ENCODE measurements at places on chromosomes 6 and 20.

GRCh38 chr6:50062051-50062450, 12.3 kb upstream of the DEFB112 start:
- no peak for DNase-seq

DNA sequence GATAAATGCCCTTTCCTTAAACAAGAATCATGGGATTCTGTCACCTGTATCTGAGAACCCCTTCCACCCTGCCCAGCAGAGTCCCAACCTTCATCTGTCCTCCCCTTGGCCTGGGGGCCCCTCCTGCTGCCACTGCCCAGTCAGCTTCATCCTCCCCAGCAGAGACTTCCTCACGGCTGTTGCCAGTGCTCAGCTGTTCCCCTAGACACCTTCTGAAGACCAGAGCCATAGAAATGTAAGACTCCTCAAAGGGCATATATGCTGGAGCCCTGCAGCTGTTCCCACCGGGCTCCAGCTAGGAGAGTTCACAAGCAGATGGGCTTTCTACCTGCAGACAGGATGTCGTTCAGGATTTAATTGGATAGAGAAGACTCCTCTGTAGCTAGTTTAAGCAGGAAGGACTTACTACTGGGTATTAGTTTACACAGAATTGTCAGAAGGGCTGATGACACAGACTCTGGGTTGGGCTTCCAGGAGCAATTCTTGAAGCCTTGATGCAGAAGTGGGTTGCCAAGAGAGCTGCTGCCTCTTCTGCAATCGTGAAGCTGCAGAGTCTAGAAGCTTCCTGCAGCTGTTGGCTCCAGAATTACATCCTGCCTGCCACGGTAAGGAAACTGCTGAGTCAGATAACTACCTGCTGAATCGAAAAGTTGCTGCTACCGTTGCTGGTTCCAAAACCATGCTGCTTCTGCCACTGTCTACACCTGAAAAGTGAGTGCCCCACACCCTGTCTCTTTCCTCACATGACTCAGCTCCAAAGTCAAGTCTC, 57.1 kb upstream of the MLN start:
- DNase-seq: no peak

- DNase-seq: peak; percentile 30
Observed at GRCh38 chr6:118494091-118494490, 54.0 kb upstream of the PLN start.

DNA sequence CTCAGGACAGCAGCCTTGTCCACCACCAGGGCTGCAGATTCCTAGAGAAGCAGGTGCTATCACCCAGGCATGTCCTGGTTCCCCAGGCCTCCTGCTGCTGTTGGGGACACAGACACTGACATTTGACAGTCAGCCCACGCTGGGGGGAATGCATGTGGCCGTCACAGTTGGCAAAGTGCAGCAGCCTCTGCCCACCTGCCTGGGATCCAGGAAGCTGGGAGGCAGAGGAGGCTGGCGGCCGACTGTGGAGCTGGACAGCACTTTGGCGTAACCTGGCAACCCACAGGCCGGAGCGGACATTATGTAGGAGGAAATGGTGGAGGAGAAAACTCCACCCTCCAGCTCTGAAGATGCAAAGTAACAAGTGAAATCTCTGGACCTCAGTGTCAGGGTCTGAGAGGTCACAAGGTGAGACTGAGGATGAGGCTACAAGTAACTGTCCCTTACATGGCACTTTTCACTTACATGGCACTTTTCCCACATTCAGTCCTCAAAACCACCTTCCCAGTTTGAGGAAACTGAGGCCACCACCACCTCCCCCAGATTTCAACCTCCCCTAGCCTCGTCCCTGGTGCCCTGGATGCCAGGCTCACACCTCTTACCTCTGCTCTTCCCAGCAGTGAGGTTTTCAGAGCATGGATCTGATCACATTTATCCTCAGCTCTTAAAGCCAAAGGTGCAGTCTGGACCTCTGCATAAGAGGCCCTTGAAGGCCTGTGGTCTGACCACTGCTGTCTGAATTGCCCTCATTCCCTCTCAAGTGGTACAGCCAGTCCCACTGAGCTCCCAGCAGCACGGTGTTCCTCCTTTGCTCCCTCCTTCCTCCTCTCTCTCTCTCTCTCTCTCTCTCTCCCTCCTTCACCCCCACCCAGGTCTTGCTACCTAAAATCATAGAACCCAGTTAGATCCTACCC, 8.7 kb downstream of the MAP1LC3A start:
- DNase-seq: no peak

DNA sequence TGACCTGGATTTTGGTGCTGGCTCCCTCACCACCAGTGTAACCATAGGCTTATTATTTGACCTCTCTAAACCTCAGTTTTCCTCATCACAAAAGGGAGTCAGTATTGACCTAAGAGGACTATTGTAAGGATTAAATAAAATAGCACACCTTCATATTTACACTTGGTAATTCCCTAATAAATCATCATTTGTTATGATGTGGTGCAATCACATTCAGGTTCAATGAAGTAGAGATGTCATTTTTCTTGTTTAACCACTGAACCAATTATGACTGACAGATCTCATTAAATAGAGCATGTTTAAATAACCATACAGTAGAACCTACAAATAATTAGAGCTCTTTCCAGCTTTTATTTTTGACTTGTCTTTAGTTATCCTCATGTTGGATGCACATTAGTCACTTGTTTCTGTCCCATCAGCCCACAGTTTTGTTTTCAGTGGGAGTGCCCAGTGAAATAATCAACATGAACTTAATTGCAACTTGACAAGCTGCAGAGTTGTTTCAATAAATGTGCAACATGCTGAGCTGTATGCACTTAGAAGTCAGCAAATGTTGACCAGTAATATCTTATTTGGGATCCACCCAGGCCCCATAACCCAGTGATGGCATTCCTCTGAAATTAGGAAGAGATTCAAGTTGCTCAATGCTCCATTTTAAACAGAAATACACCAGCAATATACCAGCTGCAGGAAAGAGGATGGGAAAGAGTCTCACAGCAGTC, 451.7 kb upstream of the MARCKS start:
- DNase-seq: no peak

DNA sequence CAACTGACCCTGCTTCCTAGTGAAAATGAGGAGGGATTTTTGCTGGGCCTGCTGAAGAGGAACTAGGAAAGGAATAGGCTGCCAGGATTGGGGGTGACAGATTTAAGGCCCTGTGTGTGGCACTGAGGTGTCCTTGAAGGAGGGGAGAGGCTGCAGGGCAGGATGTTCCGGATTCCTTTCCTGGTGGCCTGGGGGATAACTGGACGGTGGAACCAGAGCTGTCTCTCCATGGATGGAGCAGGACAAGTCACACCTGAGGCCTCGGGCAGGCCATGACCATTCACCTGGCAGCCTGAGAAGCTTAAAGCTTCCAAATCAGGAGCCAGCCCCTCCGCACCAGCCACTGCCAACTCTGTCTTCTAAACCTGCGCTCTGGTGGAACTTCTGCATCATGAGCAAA, 56.0 kb upstream of the SLC22A23 start:
- no peak for DNase-seq

DNA sequence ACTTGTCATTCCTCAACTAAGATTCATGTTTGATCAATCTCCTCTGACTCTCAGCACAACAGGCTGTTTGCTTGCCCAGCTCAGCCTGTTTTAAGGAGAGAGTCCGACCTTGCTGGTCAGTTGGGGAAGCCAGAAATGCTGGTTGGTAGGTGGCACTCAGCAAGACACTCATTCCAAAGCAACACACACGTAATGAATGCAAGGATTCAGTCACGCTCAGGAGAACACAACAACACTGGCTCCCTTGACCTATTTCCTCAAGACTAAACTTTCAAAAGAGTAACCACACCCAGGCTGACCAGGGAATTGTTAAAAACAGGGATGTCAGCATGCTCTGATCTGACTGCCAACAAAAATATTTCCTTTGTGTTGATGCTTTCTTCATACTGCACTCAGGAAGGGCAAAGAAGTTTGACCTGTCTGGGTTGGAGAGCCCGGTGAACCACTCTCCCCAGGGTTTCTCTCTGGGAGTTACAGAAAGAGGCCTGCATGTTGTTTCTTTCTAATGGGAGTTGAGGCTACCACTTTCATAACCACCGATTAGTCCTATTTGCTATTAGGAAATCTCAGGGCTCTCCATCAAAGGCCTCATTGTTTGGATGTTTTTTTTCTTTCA, 25.6 kb upstream of the PREP start:
- DNase-seq: peak; percentile 69

GRCh38 chr6:16331384-16332174, 93.2 kb downstream of the GMPR start:
- DNase-seq: peak; percentile 92

- no peak for DNase-seq
Observed at GRCh38 chr6:43393602-43394001, 24.2 kb upstream of the ZNF318 start.

DNA sequence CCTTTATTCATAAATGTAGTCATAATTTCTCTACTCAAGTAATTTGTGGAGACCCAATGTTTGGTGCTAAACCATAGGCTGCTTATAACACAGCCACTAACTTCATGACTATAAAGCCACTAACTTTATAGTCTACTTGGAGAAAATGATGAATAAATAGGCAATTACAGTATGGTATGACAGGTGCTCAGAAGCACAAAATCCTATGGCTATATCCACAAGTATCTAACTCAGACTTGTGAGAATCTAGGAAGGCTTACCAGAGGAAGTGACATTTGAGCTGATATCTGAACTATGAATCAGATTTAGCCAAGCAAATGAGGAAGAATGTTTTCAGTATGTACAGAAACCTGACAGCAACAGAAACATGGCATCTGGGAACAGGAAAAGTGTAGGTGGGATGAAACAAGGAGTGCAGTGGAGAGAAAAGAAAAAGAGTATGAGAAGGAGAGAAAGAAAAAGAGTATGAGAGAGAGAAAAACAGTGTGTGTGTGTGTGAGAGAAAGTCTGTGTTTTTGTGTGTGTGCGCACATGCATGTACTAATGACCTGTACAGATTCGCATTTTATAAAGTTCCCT, 59.9 kb downstream of the REV3L start:
- no peak for DNase-seq

- DNase-seq: no peak
Observed at GRCh38 chr6:168105813-168106632, 27.0 kb upstream of the FRMD1 start.

GRCh38 chr20:17693444-17694001, 6.2 kb upstream of the BANF2 start:
- DNase-seq: peak; percentile 83

DNA sequence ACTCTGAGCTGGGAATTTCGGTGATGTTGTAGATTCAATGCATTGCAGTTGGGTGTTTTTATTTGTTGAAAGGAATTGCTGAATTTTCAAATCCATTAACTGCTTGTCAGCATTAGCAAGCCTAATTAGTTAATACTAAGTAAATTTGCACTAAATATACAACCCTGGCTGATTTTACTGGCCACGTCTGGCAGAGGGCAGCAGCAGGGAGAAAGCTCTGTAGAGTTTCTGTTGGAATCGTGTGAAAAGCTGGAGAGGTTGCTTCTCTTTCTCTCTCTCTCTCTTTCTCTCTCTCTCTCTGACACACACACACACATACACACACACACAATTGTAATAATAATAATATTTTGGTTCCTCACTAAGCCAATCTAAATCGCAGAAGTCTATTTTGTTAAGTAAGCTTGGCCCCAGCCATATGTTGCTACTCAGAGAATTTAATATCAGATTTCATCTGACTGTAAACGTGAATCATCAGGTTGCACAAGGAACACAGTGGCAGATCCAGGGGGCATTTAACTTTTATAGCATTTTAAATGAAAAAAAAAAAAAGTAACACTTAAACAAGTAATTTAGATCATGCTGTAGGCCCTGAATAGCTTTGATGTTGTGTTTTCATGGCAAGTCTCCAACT, 289.5 kb downstream of the ESR1 start:
- DNase-seq: peak; percentile 32

GRCh38 chr6:159461266-159461665, 231.8 kb downstream of the SOD2 start:
- DNase-seq: peak; percentile 45

DNA sequence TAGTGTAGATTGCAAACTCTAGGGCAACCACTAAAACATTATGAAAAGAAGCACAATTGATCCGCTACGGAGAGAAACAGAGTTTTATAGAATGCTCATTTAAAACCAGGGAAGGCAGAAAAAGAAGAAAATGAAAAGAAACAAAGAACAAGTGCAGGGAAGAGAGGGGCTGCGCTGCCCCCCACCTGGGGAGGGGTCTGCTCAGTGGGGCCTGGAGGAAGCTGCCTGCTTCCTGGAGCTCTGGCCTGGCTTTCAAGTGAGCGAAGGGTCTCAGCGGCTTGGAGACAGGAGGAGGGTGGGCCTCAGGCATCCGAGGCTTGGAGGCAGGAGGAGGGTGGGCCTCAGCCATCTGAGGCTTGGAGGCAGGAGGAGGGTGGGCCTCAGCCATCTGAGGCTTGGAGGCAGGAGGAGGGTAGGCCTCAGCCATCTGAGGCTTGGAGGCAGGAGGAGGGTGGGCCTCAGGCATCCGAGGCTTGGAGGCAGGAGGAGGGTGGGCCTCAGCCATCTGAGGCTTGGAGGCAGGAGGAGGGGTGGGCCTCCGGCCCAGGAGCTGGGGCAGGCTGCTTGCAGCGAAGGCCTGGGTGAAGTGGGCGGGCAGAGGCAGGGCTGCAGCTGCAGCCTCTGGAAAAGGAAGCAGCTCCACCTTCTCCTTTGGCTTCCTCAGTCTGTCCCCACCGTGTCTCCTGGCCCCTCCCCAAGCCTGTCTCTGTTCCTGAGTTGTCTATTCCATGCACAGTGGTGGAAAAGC, 406.3 kb downstream of the TAF4 start:
- no peak for DNase-seq

DNA sequence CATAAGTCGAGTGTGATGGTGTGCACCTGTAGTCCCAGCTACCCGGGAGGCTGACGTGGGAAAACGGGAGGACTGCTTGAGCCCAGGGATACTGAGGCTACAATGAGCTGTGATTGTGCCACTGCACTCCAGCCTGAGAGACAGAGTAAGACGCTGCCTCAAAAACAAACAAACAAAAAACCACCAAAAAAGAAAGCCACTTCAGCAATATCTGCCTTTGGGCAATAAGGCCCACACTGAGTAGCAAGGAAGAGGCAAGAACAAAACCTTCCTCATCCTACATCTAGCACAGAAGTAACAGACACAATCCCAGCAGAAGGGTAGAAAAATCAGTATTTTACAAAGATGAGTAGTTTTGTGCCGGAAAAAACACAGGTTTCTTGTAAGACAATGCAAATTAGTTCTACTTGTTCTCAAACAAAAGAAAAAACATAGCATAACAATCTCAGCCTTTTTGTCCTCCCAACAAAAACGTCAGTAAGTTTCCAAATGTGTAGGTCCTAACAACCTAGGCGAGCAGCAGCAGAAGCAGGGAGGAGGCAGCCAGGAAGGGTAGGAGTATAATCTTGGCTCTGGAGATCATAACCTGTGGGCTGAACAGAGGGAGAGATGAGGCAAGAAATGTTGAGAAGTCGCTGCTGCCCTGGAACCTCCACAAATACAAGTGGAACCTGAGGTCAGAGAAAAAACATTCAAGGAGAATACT, 5.7 kb downstream of the PPP1R10 start:
- DNase-seq: no peak

DNA sequence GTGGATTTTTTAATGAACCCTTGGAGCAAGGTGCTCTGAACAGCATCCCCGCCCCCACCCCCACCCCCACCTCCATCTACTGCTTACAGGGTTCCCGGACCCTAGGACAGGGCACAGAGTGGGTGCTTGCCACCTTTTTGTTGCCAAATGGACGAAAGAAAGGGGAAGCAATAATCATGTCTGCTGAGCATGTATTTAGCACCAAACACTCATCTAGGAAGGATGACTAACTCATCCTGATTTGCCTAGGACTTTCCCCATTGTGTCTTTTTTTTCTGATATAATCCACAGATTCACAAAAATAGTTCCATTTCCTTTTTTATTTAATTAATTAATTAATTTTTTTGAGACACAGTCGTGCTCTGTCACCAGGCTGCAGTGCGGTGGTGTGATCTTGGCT, 1.2 kb upstream of the PLTP start:
- no peak for DNase-seq

- peak; percentile 46 for DNase-seq
Observed at GRCh38 chr6:127182501-127182900, 64.0 kb downstream of the RSPO3 start.

Data from astrocyte of the hippocampus (primary cell).